NCI-H510A treated with DMSO at 0.1 percent for 48 hours (cell line): ENCODE measurements at places on chromosomes 1 and 21.
A peak's percentile ranks its signal among the peaks of the same experiment; 100 is the strongest.

GRCh38 chr1:110255392-110255787, 45.3 kb downstream of the KCNC4 start:
- peak; percentile 17 for DNase-seq

DNA sequence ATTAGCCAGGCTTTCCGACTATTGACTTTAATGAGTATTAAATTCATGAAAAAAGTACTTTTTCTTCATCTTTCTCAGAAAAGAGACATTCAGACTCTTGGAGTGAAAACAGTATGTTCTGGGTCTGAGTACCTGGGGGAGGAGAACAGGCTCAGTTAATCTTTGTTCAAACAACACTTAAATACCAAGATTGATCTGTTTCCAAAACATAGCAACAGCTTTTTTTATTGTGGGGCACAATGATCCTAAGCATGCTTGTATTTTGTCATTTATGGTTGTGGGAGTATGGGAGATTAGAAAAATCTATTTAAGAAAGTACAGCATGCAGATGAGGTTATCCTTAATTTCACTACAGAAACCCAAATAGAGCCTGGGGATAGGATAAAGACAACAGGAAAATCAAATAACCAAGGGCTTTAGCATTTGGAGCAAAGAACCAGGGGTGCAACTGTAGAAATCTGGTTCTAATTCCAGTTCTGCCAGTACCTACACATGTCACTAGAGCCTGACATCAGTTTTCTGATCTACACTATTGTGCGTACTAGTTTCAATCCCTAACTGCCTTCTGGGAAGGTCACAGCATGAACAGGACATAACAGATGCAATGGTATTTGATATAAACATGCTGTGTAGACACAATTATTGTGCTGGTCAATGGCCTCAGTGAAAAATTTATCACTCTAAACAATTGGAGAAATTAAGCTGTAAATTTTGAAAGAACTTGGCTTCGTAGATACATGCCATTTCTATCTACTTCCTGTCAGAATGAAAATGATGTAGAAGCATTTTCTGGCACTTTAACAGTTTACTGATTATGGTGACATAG, 91.2 kb downstream of the KCNK1 start:
- DNase-seq, result no peak

GRCh38 chr1:173333581-173333980, 126.5 kb upstream of the TNFSF4 start:
- DNase-seq, result no peak

DNA sequence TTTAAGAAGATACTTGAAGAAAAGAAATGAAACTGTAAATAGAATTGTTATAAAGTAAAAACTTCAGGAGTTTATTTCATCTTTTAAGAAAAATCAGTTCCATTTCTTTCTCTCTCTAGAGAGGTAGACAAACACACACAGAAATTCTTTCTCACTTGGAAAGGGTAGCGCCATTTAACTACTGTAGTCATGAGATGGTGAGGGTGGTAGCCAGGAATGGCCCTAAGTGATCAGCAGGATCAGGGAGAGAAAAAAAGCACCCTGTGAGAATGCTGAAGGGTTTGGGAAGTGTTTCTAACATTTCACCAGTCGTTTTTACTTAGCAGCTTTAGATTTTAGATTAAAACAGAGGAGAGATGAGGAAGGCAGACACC, 205.7 kb upstream of the RUNX1 start:
- DNase-seq, result no peak

DNA sequence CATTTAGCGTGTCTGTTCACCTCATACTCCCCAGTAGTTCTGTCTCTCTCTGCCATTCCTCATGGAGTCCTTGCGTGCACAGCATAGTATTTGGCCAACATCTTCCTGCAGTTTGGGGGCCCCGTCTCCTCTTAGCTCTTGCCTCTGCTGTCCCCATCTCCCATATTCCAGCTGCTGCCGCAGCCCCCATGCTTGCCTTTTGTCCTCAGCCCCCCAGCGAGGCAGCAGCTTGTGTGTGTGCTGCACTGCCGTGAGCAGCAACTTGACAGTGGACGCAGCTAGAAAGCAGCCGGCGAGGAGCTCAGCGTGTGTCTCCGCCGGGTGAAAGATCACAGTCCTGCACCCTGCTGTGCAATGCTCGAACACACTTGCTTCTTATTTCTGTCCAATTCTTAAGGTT, 164.2 kb upstream of the COL6A1 start:
- no peak for DNase-seq

- DNase-seq, result no peak
Measured at GRCh38 chr1:6686294-6686693, 15.3 kb downstream of the DNAJC11 start.

DNA sequence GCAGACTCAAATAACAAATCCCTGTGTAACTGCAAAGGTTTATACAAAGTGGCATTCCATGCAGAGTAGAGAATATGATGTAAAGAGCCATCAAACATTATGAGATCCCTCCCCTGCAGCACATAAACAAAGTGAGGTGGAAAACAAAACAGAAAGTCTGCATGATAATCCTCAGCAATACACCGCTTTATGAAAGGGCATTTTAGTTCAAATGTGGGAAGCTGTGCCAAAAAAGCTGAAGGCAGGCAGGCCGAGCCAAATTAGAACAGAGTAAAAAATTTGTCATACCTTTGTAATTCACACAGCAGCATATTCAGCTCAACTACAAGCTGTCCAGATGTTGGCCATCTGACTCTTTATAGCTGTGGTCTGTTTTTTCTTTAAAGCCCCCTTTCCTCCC, 113.5 kb downstream of the LHX9 start:
- no peak for DNase-seq

GRCh38 chr1:43296207-43296606, 4.6 kb upstream of the TIE1 start:
- no peak for DNase-seq

GRCh38 chr1:18261891-18262290, 154.3 kb downstream of the IGSF21 start:
- DNase-seq, result no peak

- no peak for DNase-seq
Measured at GRCh38 chr21:31374395-31374794, 30.3 kb upstream of the TIAM1 start.

GRCh38 chr1:199020051-199020450, 381.2 kb downstream of the PTPRC start:
- DNase-seq, result no peak

DNA sequence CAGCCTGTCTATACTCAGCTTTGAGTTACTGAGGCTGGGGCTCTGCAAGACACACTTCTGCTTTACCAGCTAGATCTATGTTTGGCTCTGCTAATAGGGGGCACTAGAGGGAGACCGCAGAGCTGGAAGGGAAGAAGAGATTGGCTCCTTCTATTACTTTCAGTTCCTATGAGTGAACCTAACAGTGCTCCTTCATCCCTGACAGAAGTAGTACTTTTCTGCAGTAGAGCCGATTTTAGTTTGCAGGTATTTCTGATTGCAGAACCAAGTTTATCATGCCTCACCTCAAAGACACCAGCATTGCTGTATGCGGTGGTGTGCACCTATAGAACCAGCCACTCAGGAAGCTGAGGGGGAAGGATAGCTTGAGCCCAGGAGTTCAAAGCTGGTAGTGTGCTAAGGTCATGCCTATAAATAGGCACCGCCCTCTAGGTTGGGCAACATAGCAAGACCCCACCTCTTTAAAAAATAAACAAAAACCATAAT, 5.7 kb upstream of the ZDHHC18 start:
- no peak for DNase-seq

DNA sequence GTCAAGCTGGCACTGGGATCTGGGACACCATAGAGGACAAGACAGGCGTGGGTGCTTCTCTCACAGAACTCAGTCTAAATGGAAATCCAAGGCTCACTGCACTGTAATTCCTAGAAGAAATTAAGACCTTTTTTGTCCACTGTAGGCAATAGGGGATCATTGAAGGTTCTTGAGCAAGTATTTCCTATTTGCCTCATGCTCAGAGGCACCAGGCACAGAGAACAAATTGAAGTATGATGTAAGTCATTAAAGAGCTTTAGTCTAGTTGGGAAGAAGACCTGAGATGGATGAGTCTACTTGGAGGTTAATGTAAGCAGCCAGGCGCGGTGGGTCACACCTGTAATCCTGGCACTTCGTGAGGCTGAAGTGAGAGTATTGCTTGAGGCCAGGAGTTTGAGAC, 34.6 kb downstream of the EIF2D start:
- DNase-seq, result no peak

GRCh38 chr1:24108334-24109165, 3.4 kb downstream of the MYOM3 start:
- no peak for DNase-seq

- no peak for DNase-seq
Measured at GRCh38 chr1:114342376-114342775, 168.6 kb downstream of the TRIM33 start.

- peak; percentile 99 for DNase-seq
Measured at GRCh38 chr1:9481048-9481447, 58.2 kb upstream of the SLC25A33 start.

DNA sequence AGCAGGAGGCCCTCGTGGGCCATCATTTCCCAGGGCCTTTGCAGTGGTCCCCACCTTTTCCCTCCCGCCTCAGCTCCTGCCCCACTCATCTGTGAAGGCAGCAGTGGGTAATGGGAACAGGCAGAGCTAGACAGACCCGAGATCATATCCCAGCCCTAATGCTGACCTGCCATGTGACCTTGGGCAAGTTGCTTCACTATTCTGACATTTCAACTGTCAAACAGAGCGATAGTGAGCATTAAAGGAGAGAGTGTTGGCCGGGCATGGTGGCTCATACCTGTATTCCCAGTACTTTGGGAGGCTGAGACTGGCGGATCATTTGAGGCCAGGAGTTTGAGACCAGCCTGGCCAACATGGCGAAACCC, 51.7 kb downstream of the RPS6KA1 start:
- DNase-seq, result no peak

DNA sequence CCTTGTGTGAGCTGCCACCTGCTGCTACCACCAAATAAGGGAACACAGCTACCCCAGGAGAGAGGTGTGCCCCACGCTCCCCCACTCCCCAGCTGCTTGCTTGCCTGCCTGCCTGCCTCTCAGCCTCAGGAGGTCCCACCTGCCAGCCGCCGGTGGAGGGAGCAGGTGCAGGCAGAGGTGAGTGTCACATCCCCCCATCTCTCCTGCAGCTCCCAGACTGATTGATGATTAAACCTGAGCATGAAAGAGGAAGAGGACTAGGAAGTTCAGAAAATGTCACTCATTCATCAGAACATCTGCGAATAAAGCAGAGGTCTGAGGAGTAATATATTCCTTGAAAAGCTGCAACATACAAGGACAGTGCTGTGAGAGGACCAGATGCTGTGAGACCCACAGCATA, 58.6 kb upstream of the HIVEP3 start:
- peak; percentile 94 for DNase-seq

DNA sequence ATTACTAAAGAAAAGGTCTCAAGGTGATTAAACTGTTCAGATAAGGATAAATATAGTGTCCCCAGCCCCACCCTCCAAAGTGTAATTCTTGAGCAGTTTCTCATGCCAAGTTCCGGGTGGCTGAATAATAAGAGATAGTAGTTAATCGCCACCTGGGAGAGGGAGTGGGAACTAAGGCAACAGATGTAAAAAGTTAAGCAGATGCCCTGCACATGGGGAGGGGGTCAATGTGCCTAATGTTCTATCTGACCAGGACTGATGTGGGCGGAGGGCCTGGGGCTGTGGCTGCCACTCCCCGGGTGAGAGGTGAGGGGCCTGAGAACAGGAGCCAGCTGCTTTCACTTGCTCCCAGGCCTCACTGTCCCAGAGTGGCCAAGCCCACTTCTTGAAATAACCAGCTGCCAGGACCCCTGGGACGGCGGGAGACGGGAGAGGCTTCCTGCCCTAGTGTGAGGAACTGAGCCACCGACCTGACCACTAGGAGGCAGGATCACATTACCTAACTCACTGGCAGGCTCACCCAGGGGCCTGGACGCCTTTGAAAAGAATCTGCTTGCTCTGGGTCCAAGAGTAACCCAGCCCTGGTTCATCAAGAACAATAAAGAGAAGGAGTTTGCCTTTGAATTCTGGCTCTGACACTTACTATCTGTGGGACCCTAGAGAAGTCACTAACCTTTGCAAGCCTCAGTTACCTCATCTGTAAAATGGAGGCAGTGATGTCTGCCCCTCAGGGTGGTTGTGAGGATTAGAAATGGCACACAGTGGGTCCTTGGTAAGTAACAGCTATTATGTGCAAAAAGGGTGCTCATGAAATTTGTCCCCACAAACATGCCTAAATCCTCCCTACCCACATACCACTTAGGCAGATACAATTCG, 179.2 kb downstream of the ATG4C start:
- DNase-seq, result no peak

- DNase-seq, result peak; percentile 100
Measured at GRCh38 chr1:39154553-39155421, 49.7 kb upstream of the MACF1 start.

DNA sequence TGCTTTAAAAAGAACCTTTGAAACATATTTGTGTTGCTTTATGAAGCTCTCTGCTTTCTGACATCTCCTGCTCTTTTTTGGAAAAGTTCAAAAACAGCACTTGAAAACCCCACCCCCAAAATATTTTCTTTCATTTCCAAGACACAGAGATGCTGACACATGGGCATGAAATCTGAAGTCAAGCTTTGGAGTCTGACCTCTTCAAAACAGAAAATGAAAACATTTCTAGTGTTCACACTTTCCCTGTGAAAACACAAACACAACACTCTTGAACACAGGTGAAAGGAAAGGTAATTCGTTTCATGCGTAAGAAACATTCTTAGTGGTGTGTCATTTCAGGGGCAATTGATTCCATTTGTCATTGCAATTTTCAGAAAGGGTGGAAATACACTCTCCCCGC, 10.8 kb downstream of the NGF start:
- DNase-seq, result peak; percentile 85

DNA sequence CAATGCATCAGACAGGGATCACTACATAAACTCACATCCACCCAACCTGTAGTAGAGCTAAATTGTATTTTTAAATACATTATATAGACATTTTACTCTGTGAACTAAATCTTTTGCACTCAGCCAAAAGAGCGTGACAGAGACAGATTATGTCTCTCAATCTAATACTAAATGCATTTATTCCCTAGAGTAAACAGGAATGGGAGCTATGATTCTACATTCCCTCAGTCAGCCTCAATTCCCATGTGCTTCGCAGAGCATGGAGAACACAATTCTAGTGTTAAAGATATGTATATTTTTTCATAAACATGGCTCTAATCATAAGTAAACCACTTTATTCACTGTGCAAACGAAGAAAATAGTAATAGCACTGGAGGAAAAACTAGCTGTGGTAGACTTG, 16.5 kb downstream of the PIGK start:
- DNase-seq, result no peak

- no peak for DNase-seq
Measured at GRCh38 chr1:33349081-33349759, 28.3 kb upstream of the A3GALT2 start.

- DNase-seq, result peak; percentile 72
Measured at GRCh38 chr1:115641762-115642167, at the start of gene VANGL1. Gene VANGL1, plus strand, starts transcription at chr1:115641970. Its CDS starts 9,444 bp downstream, at chr1:115651414.

- no peak for DNase-seq
Measured at GRCh38 chr1:160427625-160428024, 27.3 kb downstream of the VANGL2 start.

DNA sequence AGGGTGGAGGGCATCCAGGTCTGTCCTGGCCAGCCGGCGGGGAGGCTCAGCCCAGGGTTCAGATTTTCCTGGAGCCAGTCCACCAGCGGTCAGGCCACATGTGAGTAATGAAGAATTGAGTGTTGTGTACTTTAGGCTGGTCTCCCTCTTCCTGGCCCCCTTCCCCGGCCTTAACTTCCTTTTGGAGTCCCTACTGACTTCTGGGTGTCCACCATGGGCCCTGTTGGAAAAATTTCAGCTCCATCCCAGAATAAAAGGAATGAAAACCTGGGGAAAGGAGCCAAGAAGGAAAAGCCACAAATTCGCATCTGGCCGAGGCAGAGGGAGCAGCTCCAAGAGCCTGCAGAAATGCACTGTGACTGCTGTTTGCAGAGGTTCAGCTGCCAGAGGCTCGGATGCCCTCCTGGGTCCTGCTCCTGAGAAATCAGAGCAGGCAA, 35.5 kb upstream of the HHAT start:
- DNase-seq, result no peak
